ENCODE measurements at places on chromosomes 1 and 21.

DNA sequence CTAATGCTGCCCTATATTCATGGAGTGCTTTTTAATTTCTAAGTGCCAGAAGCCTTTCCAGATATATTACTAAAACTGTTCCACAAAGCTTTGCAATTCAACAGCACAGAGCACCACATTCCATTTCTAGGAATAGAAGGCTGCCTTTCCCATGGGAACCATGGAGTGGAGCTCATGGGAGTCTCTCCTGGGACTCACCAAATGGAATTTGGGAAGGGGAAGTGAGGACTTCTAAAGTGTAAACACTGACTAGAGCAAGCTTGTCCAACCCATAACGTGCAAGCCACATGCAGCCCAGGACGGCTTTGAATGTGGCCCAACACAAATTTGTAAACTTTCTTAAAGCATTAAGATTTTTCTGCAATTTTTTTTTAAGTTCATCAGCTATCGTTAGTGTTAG, 190.4 kb upstream of the TNR start:
- no peak for DNase-seq

DNA sequence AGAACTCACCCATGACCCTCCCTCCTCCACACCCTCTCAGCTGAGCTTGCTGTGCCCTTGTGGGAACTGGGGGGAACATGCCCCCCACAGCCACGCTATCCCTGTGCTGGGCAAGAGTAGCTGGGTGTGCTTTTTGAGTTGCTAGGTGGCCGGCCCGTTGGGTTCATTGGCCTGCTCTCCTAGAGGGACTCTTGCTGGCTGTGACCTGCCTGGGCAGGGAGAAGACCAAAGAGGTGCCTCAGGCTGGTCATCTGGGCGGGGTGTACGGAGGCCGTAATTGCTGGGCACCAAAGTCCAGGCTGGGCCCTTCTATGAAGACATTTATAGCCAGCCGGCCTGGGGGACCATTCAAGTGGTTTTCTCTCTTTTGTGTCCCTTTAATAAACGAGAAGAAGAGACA, 138.3 kb upstream of the ZBTB40 start:
- no peak for DNase-seq

DNA sequence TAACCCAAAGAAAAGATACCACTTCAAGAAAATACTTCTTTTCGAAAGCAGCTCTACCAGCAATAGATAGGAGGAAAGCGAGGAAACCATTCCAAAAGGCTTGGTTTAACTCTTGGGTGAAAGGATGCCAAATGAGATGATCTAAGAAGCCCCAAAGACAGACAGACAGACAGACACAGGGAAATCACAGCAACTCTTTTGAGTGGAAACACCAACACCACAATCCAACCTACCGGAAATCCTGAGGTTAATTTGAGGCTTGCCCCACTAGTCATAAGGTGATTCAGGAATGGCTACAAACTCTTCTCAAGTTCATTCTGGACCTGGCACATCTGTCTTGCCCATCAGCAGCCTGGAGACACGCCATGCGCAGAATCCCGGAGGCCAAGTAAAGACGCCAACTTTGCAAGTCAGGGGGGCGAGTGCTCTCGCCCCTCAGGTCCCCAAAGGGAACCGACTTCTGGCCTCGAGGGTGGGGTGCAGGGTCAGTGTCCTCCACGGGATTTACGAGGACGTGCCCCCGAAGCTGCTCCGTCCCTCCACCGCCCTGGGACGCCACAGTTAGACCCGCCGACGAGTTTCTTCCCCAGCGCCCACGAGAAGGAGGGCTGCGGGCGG, 778 bp downstream of the EVI5 start:
- peak; percentile 27 for DNase-seq

- no peak for DNase-seq
These were observed 45.9 kb upstream of the PUM1 start for GRCh38 chr1:31111290-31111951.

- no peak for DNase-seq
These were observed 64.0 kb upstream of the KCNK1 start for GRCh38 chr1:233549917-233550316.

GRCh38 chr1:186985889-186986491, 157.2 kb downstream of the PLA2G4A start:
- peak; percentile 10 for DNase-seq

- DNase-seq: peak; percentile 22
These were observed 687 bp downstream of the TGFBR3 start for GRCh38 chr1:91885213-91885715.

GRCh38 chr1:174274452-174274851, 115.1 kb downstream of the RABGAP1L start:
- no peak for DNase-seq

GRCh38 chr21:28927130-28927529, 65.5 kb downstream of the LTN1 start:
- DNase-seq: no peak

DNA sequence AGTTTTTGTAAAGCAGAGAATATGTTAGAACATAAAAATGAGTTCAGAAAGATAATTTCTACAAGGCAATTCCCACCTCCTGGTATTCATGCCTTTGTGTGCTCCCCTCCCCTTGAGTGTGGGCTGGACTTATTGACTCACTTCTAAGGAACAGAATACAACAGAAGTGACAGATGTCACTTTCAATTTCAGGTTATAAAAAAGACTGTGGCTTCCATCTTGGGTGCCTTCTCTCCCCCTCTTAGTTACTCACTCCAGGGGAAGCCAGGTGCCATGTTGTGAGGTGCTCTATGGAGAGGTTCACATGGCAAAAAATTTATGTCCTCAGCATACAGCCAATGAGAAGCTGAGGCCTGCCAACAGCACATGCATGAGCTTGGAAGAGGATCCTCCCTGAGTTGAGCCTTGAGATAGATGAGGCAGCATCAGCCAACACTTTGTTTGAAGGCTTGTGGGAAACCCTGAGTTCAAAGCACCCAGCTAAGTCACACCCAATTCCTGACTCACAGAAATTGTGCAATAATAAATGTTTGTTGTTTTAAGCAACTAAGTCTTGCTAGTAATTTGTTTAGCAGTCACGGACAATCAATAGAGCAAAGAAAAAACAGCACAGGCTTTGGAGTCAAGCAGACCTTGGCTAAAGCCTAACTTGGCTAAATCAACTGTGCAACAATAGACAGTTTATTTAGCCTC, 73.5 kb upstream of the NGF start:
- DNase-seq: no peak

- no peak for DNase-seq
These were observed 28.0 kb upstream of the NRDC start for GRCh38 chr1:51906306-51907078.

DNA sequence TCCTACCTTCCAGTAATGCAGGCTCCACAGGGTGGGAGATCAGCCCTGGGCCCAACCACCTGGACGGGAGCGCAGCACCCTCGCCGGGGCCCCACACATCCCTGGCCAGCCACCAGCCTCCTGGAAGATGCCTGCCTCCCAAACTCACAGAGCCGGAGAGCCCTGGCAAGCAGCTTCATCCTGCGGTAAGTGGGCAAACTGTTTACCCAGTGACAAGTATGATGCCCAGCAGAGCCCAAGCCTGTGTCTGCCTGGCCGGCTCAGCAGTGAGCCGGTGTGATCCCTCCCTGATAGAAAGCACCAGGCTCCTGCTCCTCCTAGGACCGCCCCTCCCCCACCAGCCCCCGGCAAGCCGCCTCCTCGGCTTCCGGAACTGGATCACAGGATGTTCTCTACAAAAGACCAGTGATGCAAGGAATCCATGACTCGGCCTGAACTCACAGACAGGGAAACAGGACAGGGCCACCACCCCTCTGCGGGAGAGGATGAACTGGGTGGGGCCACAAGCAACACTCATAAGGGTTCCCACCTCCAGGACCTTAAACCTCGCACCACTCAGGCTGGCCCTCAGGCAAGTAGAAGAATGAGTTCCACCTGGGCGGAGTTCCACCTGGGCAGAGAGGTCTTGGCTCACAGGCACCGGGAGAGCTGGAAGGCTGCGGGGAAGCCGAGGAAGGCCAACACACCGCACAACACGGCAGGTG, 7.9 kb downstream of the ACOT7 start:
- no peak for DNase-seq

DNA sequence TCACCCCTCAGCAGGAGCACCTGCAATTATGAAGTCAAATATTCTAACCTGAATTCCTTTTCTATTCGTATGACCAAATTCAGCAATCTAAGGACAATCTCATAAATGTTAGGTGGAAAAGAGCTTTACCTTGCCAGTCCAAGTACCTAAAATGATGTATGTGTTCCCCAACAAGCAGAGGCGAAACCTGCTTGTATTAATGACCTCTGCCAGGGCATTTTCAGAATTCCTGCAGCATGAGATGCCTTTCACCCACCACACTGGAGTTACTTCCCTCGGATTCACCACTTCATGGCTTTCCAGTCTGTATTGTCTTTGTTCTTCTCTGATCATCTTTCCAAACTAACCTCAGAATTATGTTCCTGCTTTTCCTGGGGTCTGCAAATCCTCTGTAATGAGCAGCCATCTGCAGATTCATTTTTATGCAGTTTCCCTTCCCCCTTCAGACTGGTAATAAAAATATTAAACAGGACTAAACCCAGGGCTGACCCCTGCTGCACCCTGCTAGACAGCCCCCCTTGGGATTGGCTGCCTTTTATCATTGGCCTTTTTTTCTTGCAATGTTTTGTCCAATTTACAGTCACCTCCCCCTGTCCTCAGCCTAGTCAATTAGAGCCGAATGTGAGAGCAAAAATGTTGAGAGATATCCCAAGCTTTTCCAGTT, 26.6 kb upstream of the CASQ2 start:
- no peak for DNase-seq

- no peak for DNase-seq
These were observed 344.2 kb upstream of the KAZN start for GRCh38 chr1:14254251-14254650.

DNA sequence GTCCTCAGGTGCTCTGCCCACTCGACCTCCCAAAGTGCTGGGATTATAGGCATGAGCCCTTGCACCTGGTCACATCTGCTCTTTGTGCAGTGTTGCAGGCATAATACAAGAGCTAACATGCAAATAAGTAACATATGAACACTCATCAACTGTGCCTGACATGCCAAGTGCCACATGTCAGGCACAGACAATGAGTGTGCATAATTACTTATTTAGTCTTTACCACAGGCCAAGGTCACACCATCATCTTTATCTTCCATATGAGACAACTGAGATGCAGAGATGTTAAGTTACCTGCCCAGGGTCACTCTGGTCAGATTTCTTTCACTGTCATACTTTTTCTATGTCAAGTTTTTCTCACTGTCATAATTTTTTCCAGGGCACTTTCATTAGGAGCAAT, 126.1 kb downstream of the PPIAL4G start:
- no peak for DNase-seq

DNA sequence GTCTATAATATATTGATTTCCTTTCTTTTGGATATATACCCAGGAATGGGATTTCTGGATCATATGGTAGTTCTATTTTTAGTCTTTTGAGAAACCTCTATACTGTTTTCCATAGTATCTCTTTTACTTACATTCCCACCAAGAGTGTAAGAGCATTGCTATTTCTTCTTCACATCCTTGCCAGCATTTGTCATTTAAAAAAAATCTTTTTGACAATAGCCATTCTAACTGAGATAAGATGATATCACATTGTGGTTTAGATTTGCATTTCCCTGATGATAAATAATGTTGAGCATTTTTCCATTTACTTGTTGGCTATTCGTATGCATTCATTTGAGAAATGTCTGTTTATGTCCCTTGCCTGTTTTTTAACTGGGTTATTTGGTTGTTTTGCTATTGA, 467.4 kb downstream of the COL11A1 start:
- DNase-seq: no peak

DNA sequence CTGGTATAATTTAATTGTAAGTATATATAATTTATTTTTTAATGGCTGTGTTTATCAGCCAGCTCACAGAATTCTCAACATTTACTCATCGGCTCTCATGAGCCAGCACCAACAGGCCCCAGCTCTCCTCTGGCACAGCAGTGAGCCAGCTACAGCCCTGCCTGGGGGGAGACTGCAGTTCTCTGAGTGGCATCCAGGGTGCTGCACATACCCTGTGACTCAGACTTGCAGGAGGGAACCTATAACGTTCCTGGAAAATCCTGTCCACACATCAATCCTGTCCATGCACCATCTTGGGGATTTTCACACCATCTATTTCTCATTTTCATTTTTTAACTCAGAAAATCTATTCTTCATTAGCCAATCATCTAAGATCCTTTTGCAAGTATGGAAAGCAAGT, 36.5 kb downstream of the FHAD1 start:
- no peak for DNase-seq

DNA sequence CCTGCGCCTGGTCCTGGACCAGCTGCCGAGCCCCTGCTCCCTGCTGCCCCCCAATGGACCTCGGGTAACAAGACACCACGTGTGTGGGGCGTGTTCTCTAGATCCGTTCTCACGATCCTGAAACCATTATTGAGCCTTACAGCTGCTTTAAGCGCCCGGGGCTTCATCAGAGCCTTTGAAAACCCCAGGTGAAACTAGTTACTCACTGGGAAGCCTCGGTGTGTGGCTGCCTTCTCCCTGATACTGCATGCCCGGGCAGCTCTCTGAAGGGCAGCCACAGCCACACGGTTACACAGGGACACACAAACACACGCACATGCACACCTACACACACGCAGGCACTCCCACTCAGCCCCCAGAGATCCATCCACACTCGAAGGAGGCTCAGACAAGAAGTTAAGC, 5.3 kb downstream of the HES2 start:
- no peak for DNase-seq

GRCh38 chr1:112508278-112509004, at the start of gene WNT2B:
Gene WNT2B, plus strand, starts transcription at chr1:112508965. Its CDS starts 298 bp downstream, at chr1:112509263.
- DNase-seq: peak; percentile 75

All from GM12891 (cell line).